ENCODE measurements at places on chromosomes 5 and 9. TPM values are rescaled to one million over a fixed set of nuclear protein-coding genes. Genes with fewer than 3 reads are reported as not detected.

- DNase-seq = no peak
Measured at GRCh38 chr5:41291323-41291722, 78.0 kb upstream of the C6 start.

DNA sequence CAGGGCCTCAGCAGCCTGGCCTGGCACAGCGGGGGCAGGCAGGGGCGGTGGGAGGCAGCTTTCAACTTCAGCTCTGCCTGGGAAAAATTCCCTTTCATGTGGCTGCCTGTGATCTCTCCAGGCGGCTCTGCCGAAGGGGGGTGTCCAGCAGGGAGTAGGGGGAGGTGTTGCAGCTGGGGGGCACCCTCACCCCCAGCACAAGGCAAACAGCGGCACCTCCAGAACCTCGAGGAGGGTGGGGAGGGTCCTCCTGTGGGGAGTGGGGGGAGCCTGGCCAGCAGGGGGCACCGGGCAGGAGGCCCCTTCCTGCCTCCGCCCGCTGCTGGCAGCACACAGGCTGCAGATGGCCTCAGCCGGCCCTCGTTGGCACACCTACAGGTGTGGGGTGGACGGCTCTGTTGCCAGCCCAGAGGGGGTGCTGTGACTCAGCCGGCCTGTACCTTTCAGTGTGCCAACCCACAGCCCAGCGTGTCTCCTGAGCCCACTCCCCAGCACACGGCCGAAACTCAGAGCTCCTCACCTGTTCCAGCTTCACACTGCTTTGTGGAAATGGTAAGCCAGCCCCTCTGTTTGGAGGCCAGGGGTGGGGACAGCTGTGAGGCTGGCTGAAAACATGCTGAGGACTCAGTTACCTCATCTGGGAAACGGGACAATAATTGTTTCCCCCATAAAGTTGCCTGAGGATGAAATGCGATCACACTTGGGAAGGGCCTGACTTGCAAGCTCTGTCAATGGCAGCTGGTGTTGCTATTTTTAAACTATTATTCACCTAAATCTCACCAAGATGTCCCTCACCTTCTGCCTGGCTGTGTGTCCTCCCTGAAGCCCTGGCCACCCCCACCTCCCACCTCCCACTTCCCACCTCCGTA, 37.0 kb downstream of the CXXC5 start:
- DNase-seq = no peak

DNA sequence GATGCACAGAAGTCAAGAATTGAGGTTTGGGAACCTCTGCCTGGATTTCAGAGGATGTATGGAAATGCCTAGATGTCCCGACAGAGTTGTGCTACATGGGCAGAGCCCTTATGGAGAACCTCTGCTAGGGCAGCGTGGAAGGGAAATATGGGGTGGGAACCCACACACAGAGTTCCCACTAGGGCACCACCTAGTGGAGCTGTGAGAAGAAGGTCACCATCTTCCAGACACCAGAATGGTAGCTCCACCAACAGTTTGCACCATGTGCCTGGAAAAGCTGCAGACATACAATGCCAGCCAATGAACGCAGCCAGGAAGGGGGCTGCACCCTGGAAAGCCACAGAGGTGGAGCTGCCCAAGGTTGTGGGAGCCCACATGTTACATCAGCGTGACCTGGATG, 104.5 kb downstream of the STK32A start:
- DNase-seq = no peak

DNA sequence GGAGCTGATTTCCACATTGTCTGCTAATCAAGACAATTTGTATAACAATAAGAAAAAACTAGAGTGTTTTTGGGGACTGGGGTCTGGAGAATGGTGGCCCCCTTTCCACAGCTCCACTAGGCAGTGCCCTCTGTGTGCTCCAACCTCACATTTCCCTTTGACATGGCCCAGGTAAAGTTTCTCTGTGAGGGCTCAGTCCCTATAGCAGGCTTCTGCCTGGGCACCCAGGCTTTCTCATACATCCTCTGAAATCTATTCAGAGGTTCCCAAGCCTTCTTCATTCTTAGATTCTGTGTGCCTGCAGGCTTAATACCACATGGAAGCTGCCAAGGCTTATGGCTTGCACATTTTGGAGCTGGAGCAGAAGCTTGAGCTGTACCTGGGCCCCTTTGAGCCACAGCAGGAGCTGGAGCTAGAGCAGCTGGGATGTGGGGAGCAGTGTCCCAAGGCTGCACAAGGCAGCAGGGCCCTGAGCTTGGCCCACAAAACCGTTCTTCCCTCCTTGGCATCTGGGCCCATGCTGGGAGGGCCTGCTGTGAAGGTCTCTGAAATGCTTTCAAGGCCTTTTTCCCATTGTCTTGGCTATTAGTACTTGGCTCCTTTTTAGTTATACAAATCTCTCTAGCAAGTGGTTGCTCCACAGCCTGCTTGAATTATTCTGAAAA, 49.1 kb upstream of the VPS13A start:
- DNase-seq = no peak

DNA sequence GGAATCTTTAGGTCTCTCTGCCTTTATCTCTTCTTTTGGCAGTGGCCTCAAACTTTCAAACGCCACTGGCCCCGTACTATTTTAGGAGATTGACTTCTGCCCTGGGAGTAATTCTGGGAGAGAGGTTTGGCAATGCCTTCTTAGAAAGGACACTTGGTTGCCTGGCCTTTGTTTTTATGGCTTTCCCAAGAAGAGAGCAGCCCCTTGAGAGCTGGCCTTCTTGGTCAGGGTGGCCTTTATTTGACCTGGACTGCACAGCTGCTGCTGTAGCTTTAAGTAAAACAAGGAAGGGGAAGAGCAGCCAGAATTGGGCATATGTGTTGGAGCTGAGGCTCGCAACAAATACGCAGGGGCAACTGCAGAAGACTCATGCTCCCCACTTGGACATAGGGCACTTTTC, 60.8 kb downstream of the PTPN3 start:
- DNase-seq = no peak

- no peak for DNase-seq
Measured at GRCh38 chr5:109944461-109944860, 254.7 kb downstream of the MAN2A1 start.

PRDM9 gene
- total RNA-seq = not detected

All from HFFc6 (cell line).